Activated CD4-positive, alpha-beta T cell treated with anti-CD3 and anti-CD28 coated beads for 1 hour (primary cell): ENCODE measurements at places on chromosomes 16 and 17.

GRCh38 chr16:29816694-29817441, 916 bp downstream of the PAGR1 start:
- DNase-seq: no peak

DNA sequence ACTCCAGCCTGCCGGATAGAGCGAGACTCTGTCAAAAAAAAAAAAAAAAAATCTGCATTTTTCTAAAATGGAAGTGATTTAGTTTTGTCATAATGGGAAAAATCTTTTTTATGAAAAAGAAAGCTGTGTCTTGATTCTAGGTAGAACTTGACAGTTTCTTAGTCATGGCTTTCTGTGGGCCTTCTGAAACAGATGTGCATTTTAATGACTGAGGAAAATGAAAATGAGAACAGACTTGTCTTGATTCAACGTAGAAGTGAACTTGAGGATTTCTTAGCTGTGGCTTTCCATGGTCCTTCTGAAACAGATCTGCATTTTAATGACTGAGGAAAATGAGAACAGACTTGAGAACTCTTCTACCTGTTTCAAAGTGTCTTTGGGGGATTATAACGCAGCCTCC, 171.7 kb downstream of the VPS53 start:
- no peak for DNase-seq

DNA sequence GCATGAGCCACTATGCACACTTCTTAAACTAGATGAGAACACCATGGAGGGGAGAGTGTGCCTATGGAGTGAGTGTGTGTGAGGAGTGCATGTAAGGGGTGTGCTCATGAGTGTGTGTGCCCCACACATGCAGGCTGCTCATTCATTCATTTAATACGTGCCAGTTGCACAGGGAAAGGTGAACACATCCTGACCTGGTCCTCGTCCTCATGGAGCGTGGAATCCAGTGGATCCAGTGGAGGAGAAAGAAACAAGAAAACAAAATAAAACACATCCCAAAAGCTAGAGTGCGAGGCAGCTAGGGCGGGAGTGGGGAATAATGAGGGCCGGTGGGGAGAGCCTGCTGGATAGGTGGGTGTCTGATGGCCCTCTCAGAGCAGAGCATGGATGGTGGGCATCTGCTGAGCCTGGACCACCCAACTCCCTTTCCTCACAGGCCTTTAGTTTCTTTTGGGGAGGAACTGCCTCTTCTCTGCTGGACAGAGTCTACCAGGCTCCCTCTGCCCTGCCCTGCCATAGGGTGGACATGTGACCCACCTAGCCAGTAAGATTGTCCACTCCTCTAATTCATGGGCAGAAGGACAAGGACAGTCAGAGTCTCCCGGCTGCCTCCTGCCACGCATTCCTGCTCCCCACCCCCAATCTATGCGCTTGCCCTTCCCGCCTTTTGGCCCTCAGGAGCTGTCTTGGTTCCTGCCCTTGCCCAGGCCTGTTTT, 204.3 kb downstream of the RAB11FIP4 start:
- no peak for DNase-seq

- no peak for DNase-seq
Observed at GRCh38 chr17:28317966-28318758, 838 bp upstream of the TMEM97 start.

GRCh38 chr17:62703261-62703775, 75.8 kb downstream of the MRC2 start:
- DNase-seq: no peak

DNA sequence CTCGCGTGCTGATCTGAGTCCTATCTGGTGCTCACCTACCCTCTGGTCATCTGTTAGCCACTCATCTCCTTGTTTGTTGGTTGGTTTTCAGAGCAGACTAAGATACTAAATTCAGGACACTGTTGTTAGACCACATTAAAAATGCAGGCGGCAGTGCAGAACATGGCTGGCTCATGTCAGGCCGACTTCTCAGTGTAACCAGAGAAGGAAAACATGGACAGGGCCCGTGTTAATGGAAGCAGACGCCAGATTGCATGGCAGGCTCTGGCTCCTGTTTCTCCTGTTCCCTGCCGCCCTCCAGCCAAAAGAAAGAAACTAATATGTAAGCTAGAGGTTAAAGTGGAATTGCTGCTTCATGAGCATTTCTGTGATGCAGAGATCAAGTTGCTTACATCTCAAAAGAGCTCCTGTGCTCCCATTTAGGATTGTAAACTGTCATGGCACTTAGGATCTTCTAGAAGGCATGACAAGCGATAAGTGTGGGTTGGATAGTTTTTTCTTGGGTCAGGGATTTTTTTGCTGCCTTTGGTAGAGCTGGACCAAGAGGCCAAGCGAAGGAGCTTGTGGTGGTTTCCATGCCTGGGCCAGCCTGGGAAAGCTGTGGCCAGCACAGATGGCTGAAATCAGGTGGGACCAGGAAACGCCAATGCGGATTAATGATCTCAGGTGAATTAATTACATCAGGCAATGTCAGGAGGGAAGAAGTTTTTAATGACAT, 56.1 kb downstream of the YPEL2 start:
- DNase-seq: no peak

GRCh38 chr17:64940055-64940454, 20.8 kb upstream of the LRRC37A3 start:
- DNase-seq: no peak
